Fibroblast of skin of back (primary cell): ENCODE measurements at places on chromosomes 5 and 9.

- DNase-seq: peak; percentile 92
Measured at GRCh38 chr5:143314659-143315058, 88.8 kb downstream of the NR3C1 start.

DNA sequence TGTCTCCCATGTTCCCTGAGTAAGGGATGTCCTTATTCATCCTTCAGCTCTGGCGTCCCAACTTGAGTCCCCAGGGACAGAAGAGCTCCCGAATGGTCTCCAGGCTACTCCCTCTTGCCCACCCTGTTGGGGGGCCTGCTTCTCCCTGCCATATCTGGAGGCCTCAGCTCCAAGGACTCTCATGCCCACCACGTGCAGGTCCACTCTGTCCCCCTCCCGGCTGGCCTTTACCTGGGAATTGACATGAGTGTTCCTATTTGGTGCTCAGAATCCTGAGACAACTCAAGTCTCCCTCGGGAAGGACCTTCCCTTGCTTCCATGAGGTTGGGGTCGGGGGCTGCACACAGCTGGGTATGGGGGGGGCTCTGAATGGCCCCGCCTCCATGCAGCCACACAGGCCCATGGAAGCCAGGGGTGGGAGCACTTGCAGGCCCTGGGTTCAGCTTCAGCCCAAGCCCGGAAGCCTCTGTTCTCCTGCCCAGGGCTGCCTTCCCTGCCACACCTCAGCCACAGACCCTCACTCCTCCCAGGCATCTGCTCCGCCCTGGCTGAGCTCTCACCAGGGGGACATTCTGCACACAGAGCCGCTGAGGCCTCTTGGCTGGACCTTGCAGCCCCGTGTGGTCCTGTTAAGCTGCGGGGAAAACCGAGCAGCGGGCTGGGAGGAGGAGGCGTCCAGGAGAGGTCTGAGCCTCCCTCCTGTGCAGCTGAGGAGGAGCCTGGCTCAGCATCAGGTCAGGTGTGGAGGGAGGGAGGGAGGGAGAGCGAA, 121.9 kb downstream of the PHF2 start:
- no peak for DNase-seq

DNA sequence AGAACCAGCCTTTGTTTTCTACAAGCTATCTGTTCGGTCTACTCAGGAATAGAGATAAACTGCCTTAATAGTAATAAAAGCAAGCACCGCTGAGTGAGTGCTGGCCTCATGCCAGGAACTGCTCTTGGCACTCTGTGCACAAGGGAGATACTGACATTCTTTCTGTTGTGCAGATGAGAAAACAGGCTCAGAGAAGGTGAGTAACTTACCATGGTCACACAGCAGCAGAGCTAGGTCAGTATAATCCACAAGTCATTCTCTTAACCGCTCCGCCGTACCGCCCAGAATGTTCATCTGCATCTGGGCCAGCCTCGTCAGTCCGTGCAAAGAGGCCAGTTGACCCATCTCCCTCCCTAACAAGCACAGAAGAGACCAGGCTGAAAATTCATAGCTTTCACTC, 27.4 kb downstream of the QRFP start:
- DNase-seq: peak; percentile 25

DNA sequence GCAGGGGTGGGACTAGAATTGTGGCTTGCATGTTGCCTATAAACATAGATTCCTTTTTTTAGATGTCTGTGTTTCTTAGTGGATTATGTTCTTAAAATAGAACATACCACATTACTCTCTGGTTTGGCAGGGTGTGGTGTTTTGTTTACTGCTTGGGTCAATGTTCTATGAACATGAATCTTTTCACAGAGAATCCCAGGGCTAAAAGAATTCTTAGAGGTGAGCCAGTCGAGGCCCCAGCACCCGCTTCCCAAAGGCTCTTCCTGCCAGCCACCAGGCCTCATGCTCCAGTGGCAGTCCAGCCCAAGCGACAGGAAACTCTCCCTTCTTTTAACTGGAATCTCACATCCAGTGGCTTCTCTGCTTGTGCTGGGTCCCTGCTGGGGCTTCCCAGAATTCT, 126.6 kb downstream of the C9orf152 start:
- peak; percentile 71 for DNase-seq

DNA sequence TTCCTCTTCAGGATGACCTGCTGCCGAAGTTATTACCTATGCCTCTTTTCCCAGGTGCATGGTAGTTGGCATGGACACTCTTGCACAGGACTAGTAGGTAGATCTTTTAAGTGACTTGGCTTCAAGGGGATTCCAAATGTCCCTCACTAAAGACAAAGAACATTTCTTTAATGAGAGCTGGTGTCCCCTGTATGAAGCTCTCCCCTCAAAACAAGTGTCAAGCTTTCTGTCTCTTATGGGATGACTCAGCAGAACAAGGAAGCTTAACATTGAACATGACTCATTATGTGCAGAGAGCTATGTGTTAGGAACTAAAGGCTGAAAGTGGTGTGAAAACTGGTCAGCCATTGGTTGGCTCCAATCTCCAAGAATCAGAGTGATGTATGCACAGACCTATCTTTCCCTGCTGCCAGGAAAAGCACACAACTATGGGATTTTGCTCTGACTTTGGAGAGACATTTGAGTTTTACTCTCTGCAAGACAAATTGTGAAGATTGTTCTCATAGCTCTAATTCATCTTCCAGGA, 120.5 kb downstream of the PRDM6 start:
- peak; percentile 96 for DNase-seq

DNA sequence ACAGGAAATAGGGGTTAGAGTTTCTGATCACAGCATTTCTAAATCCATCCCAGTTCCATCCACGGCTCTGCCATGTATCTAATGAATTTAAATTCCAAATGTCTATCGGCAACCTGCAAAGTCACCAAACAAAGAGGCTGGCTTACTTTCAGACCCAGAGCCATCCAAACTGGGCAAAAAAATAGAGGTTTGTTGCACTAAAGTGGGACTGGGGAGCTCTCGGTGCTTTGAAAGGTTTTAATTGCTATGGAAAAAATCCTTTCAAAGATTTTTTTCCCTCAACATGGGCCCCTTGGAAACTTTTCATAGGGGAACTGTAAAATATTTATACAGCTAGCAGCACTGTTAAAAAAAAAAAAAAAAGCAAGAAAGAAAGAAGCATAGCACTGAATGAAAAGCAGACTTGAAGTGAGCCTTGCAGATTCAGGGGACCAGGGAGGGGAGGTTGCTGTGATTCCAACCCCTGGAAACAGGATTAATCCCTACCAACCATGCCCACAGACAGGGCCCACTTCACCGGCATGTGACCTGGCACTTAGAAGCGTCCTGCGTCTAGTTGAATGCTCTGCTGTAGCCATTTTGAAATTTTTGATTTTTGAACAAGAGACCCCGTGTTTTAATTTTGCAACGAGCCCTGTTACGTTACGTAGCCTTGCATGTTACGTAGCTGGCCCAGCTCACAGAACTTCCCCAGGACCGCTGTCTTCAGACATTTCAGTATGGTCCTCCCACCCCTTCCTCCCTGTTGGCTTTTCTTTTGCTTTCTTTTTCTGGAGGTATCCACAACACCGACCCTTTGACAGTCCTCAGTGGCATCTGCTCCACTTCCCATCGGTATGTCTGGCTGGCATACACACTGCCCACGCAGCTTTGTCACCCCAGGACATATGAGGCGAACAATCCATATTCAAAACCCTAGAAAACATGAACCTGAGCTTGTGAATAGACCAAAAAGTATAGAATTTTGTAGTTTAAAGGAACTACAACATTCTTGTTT, 105.3 kb upstream of the NFIB start:
- DNase-seq: no peak

DNA sequence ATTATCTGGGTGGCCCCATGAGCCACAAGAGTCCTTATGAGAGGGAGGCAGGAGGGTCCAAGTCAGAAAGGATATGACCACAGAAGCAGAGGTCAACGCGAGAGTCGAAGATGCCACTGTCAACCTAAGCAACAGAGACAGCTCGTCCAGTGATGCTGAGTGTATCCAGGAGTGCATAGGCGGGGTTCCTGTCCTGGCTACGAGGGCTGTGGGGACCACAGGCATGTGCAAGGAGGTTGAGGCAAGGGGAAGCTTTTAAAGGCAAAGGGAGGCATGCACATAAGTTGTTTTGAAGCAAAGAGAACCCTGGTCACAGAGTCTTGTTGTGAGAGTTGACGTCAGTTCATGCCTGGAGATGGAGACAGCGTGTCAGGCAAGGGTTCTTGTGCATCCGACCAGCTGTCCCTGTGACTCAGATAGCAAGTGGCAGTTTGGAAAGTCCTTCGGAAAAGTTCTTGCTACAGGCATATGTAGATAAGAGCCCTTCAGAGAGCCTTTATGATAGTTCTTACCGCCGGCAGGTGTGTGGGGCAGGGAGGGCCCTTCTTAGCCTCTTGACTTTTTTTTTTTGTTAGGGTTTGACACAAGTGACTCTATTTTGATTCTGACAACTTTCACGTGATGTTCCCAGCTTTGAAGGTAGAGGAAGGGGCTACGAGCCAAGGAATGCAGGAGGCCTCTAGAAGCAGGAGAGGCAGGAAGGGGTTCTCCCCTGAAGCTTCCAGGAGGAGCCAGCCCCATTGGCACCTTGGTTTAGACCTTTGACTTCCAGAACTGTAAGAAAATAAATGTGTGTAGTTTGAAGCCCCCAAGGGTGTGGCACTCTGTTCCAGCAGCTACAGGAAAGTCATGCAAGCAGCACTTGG, 66.0 kb upstream of the FCN1 start:
- no peak for DNase-seq

- DNase-seq: no peak
Measured at GRCh38 chr5:170737591-170737990, 45.9 kb upstream of the GABRP start.

DNA sequence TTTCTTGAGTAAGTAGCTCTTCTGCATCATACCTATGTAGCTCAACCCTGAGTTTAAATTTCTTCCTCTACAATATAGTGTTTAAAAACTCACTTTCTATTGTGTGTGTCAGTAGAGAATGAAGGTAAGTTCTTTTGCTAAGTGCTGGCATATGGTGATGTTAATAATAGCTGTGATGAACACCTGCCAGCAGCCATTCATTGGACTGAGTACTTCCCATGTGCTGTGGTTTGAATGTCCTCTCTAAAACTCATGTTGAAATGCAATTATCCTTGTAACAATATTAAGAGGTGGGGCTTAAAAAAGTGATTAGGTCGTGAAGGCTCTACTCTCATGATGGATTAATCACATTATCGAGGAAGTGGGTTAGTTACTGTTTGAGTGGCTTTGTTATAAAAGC, 645.2 kb upstream of the RGMB start:
- DNase-seq: no peak

DNA sequence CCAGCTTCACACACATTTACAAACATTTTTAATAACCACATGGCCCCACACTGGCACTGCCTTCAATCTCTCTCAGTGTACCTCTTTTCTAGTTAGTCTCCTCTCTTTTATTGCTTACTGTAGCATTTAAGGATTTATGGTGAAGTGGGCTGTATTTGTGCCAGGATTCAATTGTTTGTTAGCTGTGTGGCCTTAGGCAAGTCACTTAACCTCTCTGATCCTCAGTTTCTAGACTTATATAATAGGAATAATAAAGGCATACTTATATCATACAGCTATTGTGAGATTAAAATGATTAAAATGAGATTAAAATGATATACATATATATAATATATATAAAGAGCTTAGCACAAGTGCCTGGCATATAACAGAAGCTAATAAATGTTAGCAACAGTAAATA, 6.4 kb downstream of the SH3RF2 start:
- no peak for DNase-seq

DNA sequence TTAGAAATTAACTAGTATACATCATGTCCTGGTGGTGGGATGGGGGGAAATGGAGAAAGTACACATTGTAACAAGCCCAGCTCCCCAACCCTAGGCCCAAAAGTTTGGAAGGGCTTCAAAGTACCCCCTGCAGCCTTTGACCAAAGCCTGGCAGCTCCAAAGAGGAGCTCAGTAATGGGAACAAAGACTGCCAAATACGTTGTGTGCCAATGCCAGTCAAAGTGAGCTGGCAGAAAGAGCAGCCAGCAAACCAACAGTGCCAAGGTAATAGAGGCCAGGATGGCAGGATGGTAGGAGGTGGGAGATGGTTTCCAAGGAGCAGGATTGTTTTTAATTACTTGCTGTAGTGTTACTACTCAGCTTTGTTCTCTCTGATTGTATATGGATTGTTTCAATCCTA, 248.3 kb downstream of the COX7C start:
- DNase-seq: no peak

GRCh38 chr5:72499730-72500129, 7.5 kb downstream of the ZNF366 start:
- no peak for DNase-seq

- no peak for DNase-seq
Measured at GRCh38 chr5:92147798-92148197, 764.7 kb upstream of the ARRDC3 start.

DNA sequence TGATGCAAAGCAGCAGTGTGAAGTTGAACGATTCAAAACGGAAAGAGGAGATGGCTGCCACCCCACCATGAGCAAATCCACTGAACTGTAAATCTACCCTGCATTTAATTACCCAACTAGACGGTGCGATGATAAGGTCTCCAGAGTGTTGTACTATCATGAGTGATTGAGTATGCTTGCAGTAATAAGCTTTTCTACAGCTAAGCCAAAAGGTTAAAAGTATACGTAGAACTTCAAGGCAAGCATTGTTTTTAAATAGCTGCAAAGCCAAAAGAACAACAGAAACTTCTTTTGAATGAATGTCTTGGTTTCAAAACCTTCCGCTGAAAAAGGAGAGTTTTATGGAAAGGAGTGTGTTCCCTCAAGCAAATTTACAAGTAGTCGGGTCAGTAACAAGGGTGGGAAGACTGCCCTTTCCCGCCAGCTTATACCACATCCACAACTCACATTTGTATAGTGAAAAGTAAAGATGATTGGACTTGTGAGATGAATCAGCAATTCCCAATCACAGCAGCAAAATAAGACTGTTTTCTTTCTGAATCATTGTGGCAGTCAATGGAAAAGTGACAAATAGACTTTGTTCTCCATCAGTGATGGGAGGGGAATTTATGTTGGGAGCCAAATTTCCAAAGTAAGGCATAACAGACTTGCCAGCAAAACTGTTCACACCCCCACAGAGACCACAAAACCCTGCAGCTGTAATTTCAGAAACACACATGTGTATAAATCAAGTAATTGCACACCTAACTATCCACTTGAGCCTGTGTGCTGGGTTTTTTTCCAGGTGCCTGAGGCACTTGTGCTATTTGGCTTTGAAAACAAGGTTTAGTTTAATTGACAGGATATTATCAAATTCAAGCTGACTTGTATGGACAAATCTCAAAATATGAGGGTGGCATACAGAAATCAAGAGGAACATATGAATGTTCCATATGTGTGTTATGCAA, 407.7 kb upstream of the GRAMD2B start:
- DNase-seq: peak; percentile 71
